ENCODE measurements at places on chromosomes 7 and 10. TPM values are rescaled to one million over a fixed set of nuclear protein-coding genes. Genes with fewer than 3 reads are reported as not detected.
A peak's percentile ranks its signal among the peaks of the same experiment; 100 is the strongest.

- DNase-seq: peak; percentile 54
Observed at GRCh38 chr10:48451969-48452878, 145.7 kb downstream of the MAPK8 start.

DNA sequence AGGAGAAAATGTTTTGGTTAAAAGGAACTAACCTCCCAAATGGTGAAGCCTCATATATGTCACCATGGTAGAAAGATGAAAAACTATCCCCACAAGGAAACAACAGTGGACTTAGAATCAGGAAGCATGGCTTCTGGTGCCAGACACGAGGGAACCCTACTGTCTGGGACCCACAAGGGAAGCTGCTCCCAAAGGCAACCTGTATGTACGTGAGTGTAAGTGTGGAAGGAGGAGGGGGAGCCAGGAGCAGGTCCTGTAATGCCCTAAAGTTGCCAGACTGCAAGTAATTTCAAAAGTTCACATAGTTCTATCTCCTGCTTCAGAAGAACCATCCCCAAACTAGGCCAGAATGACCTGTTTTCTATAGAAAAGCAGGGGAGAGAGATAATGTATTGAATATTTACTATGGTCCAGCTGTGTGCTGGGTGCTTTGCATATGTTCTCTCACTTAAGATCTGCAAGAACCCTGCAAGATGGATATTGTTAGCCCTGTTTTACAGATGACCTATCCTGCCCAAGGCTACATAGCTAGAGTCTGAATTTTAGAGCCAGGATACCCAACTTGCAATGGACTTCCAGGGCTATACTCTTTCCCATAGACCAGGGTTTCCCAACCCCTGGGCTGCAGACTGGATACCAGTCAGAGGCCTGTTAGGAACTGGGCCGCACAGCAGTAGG lies 19.2 kb downstream of the DUSP5 start:
- DNase-seq: no peak

- no peak for DNase-seq
Observed at GRCh38 chr7:133748443-133749407, 378.4 kb upstream of the LRGUK start.

DNA sequence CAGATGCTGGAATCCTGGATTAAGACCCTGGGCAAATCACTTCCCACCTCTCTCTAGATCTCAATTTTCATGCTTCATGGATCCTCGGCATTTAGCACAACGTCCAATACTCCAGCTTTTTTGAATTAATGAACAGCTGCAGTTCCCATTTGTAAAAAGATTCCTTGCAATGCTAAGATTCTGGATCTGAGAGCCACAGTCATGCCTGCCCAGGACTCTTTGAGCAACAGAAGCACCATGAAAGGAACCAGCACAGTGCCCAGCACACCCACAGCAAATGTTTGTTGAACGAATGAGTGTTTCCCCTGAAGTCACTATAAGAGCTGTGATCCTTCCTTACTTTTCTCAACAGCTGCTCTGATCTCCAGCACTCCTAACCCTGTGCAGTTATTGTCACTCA lies 20.8 kb upstream of the DDIT4 start:
- DNase-seq: no peak

- no peak for DNase-seq
Observed at GRCh38 chr10:33963729-33964128, 629.3 kb upstream of the NRP1 start.

GRCh38 chr7:34552502-34552901 lies 105.5 kb upstream of the NPSR1 start:
- no peak for DNase-seq

DNA sequence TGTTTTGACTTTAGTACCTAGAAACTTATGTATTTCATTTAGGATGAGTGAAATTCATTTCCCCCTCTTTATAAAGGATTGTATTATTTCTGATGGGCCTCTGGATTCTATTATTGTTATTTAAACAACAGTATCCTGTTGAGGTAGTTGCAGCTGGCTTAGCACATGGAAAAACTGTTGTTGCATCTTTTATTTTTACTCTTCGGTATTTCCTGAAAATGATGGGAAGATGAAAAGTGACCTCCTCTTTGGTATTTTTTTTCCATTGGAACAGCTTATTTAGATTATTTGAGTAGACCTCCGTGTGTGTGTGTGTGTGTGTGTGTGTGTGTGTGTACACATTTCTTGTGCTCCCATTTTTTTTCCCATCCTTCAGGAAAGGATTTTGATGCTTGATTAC lies 129.8 kb downstream of the PRKG1 start:
- DNase-seq: no peak

DNA sequence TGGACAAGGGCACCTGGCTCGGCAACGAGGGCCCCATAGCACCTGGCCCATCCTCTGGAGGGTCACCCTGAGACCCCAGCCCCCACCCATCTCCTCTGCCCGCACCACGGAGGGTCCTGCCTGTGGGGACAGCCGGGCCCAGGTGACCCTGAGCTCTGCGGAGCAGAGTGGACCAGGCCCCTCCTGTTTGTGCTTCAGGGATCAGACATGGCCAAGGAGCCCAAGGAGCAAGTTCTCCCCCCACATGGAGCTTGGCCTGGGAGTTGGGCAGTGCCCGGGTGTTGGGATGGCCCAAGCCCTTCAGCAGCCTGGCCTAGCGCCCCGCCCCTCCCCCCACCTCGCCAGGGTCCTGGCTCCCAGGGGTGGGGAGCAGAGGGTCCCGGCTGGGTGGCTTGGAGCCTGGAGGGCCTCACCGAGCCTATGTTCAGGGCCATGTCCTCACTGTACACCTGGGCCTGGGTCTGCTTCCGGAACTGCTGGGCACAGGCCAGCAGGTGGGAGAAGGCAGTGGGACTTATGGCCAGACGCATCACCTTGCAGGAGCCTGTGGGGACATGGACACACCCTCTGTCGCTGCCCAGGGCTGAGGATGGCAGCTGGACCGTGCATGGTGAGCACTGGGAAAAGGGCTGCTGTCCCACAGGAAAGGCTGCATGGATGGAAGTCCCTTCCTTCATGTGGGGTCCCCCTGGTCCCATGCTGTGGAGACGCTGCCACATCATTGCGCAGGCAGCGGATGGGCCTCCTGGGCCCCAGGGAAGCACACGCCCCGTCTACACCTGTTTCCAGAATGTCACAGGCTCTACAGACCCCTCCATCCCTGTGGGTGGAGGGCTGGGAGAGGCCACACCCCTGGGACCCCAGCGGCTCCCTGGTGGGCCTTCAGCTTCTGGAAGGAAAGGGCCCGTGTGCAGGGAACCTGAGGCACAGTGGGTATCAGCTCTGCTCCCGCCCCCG lies 49.2 kb upstream of the NKX6-2 start:
- DNase-seq: no peak

DNA sequence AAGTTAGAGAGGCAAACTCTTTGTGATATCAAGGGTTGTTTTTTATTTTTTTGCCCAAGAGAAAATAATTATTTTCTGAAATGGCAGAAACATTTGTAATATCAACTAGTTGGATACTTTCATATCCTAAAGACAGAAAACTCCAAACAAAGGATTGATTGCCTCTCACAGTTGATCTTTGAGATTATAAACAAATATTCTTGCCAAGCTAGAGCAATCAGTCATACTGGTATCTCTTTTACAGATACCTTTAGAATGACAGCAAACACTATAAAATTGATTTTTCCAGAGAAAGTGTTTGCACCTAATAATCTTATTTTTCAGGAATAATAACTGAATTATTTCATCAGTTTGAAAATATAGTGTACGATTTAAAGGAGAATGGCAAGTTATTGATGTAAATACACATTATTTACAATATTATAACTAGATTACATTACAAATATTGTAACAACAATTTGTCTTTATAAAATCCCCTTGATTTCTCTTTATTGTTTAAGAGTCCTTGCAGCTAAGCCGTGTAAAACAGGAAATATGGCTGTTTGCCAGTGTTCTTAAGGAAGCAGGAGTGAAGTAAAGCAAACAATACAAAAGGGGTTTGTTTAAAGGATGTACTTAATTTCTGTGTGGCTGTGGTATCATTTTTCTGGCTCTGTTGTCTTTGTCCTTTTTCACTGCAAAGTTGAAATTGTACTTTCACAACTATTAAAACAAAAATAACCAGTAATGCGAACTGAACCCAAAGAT lies 58.4 kb downstream of the MAPK8 start:
- no peak for DNase-seq

GRCh38 chr10:132611026-132611910 lies 73.7 kb downstream of the INPP5A start:
- peak; percentile 34 for DNase-seq

DNA sequence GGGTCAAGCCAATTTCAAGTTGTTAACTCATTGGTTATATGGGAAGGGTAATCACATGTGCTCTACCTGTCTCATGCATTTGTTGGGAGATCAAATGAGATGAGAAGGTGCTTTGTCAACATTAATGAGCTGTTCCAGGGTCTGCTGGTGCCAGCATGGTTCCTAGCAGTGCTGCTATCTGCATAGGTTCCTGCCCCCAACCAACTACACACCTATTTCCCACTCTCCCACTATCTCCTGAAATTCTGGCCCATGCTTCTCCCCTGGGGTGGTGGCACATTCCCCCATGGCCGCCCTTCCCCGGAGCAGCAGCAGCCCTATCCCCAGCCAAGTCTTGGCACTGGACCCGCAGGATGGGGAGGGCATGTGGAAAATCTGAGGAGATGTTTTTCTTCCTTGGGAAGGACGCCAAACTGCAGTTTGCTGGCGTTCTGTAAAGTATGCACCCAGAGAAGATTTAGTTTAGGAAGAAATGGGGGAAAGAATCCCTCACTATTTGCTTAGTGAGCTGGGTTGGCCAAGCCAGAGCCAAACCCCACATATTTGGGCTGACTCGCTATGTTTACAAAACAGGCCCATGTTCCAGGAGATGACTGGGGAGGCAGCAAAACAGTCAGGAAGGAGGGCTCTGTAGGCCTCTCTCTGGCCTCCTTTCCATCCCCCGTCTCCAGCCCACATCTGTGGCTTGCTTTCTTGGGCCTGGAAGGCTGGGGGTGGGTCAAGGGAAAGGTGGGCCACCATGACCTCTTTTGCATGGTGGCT lies 42.5 kb downstream of the PPP1R3C start:
- no peak for DNase-seq

- DNase-seq: no peak
Observed at GRCh38 chr7:46775776-46776175, 806.1 kb downstream of the TNS3 start.

DNA sequence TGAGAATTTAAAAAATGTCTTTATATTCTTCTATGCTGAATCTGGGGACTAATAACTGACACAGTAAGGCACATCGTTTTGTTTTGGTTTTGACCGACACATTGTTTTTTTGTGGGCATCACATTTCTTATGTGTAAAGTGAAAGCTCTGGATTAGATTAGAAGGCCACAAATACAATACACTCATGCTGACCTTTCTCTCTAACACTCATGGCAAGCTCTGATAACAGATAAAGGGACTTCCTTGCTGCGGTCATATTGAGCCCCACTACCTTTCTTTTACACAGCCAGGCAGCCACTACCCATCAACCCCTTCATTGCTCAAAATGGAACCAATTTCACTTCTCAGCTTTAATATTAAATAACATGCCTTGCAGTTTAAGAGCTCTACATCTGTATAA lies 26.0 kb downstream of the PPP1R3A start:
- DNase-seq: no peak

GRCh38 chr7:999941-1000935 lies 17.3 kb downstream of the CYP2W1 start:
- DNase-seq: no peak

- no peak for DNase-seq
Observed at GRCh38 chr10:308572-309085, 173.4 kb downstream of the ZMYND11 start.

DNA sequence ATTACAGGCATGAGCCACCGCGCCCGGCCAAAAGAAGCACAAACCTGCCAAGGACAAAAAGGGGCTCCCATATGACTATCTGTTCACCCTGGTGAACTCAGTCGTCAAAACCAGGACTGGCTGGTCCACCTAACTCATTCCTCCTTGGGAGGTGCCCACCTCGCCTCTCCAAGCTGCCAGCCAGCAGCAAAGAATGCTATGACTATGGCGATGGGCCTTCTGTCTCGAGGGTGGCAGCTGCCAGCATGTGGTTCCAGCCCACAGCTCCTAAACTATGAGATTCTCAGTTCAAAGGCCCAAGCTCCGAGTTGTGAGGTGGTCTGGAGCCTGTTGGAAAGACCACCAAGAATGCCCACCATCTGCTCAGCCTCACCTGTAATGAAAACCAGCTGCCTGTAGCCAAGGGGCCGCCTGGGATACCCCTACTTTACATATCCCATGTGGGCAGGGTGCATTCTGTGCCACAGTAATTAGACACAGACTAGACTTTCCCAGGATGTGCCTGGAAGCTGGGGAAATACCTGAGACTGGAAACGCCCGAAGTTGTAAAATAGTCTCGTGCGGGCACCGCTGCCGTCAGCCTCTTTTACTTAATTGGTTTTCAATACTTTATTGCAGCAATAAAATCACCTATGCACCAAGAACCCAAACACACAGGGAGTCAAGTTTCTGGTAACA lies 71.1 kb downstream of the ZRANB1 start:
- DNase-seq: no peak

GRCh38 chr10:86231796-86232560 lies 134.6 kb downstream of the GRID1 start:
- no peak for DNase-seq

GRCh38 chr7:75872073-75872782 lies 6.6 kb upstream of the RHBDD2 start:
- DNase-seq: no peak

- DNase-seq: no peak
Observed at GRCh38 chr10:60139290-60139689, 232.9 kb upstream of the CCDC6 start.

DNA sequence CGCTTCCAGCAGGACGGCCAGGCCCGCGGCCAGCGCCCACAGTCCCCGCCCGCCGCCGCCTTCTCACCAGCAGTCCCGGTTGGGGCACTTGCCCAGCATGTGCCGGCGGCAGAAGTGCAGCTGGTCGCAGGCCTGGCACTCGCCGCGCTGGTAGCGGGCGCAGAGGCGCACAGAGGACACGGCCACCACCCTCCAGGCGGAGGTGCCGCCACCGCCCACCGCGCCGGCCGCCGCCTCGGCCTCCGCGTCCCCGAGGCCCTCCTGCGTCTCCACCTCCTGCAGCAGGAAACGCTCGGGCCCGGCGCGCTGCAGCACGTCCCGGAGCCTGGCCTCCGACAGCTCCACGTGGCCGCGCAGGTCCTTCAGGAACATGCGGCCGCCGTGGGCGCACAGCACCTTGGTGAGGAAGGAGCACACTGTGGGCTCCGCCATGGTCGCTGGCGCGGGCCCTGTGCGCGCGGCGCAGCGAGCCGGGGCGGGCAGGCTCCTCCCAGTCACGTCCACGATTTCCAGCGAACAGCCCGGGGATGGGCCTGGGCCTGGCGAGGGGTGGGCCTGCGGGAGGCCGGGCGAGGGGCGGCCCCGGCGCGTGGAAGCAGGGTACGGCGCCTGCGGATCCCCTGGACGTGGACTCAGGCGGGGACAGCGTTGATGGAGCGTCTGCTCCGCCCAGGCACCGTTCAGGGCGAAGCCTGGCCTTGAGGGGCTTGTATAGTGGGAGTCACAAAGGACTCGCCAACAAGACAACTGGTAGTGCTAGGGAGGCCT lies at the start of gene ZC3HAV1L:
Gene ZC3HAV1L (minus strand): TSS at position 457 of the 768 bp plus-strand sequence. CDS start 25 bp downstream, at position 432.
- peak; percentile 79 for DNase-seq

Gene CNPY1
- not detected for total RNA-seq

Gene MBL2
- total RNA-seq: not detected

Gene GPER1
- total RNA-seq: 11.1 TPM

Gene CPA4
- not detected for total RNA-seq

Gene C7orf57
- total RNA-seq: not detected

Gene PAPSS2
- 210 TPM for total RNA-seq

Gene IGF2BP3
- 3.3 TPM for total RNA-seq

Gene PGAM2
- total RNA-seq: 1.1 TPM
